ENCODE measurements at places on chromosomes 4 and X.

GRCh38 chr4:145423017-145423708 lies 58.5 kb upstream of the SMAD1 start:
- DNase-seq: no peak

- no peak for DNase-seq
Measured at GRCh38 chr4:24970191-24970590, 57.3 kb upstream of the CCDC149 start.

DNA sequence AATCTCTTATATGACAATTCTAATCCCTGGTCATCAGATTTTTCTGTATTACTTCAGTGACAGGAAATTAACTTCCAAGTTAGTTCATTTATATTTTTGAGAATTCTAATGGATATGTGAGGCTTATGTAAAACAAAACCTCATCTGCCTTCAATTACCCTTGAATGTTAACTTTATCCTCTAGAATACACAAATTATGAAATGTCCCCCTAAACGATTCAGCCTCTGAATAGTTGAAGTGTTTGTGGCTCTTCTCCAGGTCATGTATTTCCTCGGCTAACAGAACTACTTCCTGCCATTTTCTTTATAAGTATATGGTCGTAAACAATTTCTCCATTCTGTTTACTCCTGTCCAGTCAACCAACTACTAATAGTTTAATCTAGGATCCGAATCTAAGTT lies 401.3 kb downstream of the PCDH10 start:
- DNase-seq: no peak

GRCh38 chrX:9728261-9728660 lies 37.4 kb downstream of the GPR143 start:
- DNase-seq: no peak

- DNase-seq: no peak
Measured at GRCh38 chr4:58456727-58457384, 1346.7 kb upstream of the IGFBP7 start.

DNA sequence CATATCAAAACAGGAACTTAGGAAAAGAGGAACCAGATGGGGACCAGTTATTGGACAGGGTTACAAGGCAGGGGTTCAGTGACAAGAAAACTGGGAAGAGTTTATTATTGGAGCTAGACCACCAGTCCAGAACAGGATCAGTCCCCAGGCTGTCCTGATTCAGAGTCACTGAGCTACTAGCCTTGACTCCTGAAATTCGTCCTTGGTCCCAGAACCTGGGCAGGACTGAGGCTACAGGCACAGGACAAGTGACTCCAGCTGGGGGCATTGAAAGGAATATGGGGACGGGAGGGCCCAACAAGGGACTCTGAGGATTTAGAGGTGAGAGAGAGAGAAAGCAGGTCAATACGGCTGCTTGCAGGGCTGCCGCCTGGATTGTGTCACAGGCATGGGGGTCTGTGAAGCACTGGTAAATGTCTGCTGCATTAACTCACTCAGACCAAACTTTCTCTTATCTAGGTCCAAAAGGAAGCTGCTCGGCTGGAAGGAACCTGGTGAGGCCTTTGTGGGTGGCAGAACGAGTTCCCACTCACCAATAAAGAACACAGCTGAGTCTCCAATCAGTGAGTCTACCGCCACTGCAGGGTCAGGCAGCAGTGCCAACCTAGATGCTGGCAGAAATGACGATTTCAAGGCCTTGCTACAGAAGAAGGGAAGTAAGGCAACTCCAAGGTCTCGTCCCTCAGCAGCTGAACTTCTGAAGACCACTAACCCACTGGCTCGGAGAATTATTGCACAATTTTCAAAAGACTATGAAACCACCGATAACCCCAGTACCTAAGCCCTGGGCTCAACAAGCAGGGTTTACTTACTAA lies 11.3 kb upstream of the RTL5 start:
- no peak for DNase-seq

DNA sequence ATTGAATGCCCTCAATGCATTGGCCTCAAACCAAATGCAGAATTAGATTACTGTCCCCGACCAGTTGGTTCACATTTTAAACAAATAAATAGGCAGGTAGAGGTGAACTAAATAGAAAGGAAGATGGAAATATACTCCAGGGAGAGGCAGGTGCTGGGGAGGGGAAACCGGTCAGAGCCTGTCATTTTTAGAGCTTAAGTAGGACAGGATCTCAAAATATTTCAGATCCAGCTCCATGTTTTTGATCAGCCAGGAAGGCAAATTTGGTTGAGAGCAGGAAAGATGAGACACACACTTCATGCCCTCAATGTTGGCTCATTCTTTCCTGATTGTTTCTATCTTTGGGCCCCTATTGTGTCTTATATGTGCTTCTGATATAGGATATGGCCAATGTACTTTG lies 206.7 kb downstream of the SHROOM3 start:
- DNase-seq: no peak

- DNase-seq: no peak
Measured at GRCh38 chr4:73850261-73850970, 2.7 kb upstream of the PF4V1 start.

DNA sequence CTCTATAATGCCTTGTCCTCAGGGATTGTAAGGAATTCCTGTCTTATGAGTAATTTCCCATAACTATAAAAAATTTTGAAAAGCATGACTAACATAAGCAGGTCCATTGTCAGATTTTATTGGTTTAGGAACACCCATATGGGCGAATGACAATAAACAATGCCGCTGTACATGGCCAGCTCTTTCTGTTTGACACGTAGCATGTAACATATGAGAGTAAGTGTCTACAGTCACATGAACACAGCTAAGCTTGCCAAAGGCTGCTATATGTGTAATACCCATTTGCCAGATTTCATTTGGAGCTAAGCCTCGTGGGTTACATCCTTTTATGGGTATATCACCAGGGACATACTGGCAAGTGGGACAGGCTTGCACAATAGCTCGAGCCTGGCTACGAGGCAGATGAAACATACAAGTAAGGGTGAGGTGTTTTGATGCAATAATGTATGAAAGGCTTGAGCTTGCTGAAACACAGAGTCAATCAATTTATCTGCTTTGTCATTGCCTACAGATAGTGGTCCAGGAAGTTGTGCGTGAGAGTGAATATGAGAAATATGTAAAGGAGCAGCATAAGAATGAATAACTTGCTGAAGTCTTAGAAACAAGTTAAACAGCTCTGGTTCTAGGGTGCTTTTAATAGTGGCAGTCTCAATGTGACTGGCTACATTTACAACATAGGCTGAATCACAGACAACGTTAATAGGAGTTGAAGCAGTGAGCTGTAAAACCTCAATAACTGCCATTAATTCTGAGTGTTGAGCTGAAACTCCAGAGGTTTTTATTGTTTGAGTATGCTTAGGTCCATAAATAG lies 67.4 kb upstream of the UGT2B10 start:
- DNase-seq: no peak

DNA sequence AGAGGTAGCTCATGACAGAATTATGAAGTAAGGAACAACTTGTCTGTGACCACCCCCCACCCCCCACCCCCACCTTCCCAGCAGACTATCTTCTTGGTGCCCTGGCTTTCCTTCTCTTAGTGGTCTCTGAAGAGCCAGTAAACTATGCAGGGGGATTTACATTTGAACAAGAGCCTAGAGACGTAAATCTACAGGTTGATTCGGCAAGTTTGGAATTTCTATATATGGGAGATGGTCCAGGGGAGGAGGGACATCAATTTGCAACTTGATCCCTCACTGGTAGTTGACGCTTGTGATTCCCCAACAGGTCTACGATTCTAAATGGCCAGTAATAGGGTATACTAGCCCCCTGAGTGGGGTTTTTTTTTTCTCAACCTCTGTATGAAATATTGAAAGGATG lies 36.7 kb downstream of the IL13RA1 start:
- DNase-seq: no peak

- DNase-seq: no peak
Measured at GRCh38 chr4:115360431-115360830, 247.0 kb upstream of the NDST4 start.

DNA sequence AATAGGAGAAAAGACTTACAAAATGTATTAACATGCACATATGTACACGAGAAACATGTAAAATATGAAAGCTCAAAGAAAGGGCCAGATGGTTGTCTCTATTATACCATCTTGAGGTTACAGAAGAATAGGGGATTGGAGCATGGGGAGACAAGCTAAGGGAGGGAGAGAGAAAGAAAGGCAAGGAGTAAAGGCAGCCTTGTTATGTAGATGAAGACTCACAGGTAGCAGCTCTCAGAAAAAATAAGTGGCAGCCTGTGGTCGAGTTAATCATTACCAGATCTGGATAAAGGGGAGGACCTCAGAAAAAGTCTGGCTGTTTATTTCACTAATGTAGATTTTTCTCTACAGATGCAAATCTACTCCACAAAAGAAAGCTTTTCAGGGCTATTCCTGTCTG lies 26.6 kb upstream of the PPP1R2C start:
- DNase-seq: no peak

DNA sequence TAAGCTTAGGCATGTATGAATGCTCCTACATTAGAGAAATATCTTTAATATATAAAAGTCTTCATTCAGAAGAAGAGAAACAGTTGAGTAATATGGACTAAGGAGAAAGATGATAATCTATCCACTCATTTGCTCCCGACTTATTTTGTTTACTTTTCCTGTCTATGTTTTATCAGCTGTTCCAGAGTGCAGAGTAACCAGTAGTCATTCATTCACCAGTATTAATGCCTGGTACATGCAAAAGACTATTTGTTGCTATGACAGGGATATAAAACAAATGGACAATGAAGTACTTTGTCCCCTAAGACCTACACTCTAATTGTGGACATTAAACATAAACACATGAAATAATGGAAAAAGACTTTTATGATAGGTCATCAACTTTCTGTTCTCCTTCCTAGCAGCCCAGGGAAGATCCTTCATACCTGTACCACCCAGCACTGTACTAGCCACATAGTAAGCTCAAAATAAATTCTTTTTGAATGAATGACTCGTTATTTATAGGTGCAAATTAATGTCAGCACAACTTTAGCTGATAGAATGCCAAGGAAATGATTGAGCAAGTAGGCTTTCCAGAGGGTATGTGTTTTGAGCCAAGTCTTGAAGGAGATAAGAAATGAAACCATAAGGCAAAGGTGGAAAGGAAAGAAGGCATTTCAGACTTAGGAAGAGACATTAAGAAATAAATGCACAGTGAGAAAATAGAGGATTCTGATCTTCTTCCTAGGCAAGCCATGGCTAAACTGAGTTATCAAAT lies 45.0 kb upstream of the IL13RA1 start:
- no peak for DNase-seq

- DNase-seq: no peak
Measured at GRCh38 chr4:54800831-54801530, 143.2 kb downstream of the KIT start.

GRCh38 chrX:12700745-12701144 lies 90.5 kb upstream of the PRPS2 start:
- DNase-seq: no peak

DNA sequence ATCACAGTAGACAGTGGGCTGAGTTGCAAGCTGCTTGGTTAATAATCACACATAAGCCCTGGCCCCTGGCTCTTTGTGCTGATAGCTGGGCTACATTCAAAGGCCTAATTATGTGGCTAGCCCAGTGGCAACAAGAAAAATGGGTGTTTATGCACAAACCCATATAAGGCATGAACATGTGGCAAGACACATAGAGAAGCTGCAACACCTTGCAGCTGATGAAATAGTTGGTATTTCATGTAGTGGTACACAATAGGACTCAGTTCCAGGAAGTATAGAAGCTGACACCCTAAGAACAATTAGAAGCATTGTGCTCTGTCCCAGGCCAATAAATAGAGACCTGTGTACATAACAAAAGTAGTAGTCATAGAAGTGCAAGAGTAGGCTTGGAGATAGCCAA lies 14.6 kb upstream of the ZNF630 start:
- no peak for DNase-seq

GRCh38 chr4:168685136-168685809 lies 188.4 kb downstream of the PALLD start:
- no peak for DNase-seq

DNA sequence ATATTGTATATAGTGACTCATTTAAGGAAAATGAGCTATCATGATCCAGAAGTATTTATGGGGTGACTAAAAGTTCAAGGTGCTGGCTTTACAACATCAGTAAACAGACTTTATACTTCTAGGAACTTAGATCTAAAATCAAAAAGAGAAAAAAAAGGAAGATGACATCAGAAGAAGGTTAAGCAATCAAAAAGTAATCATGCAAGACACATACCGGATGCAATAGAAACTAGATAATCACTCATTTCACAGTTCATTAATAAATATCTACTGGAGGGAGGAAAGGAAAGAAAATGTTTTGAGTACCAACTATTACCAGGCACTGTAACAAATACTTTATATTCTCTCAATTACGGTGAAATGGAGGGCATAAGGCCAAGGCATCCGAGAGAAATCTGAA lies 276.4 kb downstream of the SPRY1 start:
- DNase-seq: no peak

DNA sequence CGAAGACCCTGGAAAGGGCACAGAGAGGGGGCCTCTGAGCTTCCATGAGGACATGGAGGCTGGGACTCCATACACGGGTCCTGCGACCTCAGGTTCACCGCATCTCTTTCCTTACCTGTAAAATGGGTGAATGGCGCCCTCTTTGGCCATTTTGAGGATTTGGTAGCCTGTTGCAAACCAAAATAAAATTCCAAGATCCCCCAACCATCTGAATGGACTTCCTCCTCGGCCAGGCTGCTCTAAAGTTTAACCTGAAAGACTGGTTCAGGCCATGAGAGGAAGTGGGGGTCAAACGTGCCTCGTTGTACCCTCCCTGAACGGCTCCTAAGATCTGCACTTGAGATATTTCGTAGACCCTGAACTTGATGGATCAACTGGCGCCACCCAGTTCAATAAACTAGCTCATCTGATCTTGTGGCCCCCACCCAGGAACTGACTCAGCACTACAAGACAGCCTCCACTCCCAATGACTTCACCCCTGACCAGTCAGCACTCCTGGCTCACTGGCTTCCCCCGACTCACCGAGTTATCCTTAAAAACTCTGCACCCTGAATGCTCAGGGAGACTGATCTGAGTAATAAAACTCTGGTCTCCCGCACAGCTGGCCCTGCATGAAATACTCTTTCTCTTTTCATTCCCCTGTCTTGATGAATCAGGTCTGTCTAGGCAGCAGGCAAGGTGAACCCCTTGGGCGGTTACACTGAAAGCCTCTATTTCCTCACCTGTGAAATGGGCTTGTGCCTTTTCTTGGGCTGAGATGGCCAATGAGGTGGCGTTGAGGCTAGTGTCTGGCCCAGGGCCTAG lies 32.9 kb upstream of the GPR78 start:
- DNase-seq: no peak

DNA sequence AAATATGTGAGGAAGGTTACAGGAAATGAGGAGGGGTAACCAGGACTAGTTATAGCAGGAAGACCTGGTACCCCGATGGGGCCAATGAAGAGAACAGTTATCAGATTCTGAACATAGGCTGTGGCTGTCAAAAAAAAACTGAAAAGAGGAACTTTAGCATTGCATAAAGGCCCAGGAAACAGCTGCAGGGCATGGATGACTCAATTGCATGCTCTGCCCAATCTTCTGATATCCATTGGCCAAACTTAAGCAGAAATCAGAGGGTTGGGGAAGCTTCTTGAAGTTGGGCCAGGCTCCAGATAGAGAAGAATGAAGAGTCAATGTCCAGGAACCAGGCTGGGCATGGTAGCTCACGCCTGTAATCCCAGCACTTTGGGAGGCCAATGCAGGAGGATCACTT lies 1222.4 kb upstream of the PRKX start:
- DNase-seq: no peak
